ENCODE measurements at places on chromosomes 3 and 15.

DNA sequence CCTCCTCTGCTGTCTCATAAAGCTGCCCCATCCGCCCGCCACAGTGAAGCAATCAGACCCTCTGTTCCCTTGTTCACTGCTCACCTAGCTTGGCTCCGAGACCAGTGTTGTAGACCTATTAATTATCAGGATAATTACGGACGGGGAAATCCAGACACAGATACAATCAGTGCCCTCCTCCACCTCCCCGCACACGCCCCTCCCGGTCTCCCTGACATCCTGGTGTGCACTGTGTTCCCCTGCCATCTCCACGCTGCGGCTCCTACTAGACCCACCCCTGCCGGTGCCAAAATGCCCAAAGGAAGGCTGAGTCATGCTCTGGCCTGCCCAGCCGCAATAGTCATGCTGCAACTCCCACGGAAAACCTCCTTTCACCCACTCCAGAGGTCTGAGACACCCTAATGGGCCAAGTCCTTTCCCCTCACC is 277.3 kb upstream of the TLE3 start:
- no peak for DNase-seq

DNA sequence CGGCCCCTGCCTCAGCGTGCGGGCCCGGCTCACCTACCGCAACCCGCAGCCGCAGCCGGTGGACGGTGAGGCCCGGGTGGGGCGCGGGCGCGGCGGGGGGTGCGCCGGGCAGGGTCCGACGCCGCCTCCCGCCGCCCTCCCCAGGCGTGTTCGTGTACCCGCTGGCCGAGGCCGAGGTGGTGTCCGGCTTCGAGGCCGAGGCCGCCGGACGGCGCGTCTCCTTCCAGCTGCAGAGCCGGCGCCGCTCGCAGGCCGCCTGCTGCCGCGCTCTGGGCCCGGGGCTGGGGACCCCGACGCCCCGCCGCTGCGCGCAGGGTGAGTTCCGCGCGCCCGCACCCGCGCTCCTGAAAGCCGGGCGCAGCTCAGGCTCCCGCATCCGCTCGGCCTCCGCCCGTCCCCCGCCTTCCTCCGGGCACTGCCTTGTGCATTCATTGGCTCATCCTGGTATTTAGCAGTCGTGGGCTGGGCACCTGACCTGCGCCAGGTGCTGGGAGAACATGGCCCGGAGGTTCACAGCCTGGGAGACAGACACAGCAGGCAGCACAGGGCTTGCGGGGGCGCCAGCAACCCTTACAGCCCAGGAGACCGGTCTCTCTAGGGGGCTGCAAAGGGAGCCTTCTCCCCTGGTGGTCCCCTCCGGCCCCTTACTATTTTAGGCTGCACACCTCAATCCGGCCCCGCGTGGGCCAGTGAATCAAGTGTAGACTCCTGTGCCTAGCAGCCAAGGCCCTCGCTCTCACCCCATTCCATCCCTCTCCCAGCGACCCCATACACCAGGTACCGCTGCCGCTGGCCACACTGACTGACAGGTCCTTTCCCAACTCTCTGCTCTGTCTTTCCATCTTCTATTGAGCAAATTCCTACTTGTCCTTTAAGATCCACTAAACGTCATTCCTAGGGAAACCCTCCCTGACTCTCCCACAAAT is 1.5 kb downstream of the VWA5B2 start:
- DNase-seq = no peak

- DNase-seq = no peak
Observed at GRCh38 chr3:23994244-23994569, 49.1 kb downstream of the NR1D2 start.

DNA sequence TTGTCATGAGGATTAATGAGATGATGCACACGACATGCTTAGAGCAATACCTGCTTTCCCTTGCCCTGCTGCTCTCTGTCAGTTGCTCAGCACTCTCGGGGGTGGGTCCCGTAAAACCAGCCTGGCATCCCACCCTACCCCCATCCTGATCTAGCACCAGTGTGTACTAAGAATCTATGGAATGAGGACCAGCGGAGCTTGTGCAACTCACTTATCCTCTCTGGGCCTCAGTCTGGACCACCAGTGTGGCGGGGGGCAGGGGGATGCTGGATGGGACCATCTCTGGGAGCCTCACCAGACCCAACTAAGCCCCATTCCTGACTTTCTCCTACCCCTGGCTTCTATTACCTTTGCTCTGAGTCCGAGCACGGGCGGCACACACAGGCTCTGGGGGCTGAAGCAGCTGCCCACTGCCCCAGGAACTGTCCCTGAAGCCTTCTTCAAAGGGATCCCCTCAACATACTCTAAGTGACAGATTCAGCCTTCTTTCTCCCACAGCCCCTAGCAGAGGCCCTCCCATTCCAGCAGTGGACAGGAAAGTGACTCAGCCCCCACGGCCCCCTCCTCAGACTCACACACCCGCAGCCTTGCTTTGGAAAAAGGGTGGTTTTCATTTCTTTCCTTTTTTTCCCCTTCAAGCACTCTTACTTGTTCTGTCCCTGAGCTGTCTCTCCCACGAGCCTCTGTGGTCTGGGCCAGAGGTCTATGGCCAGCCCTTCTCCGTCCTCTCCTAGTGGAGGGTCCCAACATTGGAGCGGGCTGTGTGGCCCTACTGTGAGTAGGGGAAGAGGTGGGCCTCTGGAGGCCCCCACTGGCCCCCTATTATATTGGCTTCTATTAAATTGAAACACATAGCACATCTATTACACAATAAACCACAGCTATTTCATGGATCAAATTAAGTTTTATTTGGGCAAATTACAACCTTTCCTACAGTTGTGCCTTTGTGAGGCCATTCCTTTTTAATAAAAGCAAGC is 100.3 kb downstream of the SMAD6 start:
- DNase-seq = no peak

GRCh38 chr3:48470286-48470685 is 23.7 kb downstream of the ATRIP start:
- DNase-seq = no peak

- no peak for DNase-seq
Observed at GRCh38 chr3:52570076-52570475, 33.7 kb downstream of the UQCC5 start.

- DNase-seq = no peak
Observed at GRCh38 chr15:29677871-29678461, 144.3 kb downstream of the TJP1 start.

GRCh38 chr15:75022783-75023180 is 608 bp upstream of the PPCDC start:
- no peak for DNase-seq

DNA sequence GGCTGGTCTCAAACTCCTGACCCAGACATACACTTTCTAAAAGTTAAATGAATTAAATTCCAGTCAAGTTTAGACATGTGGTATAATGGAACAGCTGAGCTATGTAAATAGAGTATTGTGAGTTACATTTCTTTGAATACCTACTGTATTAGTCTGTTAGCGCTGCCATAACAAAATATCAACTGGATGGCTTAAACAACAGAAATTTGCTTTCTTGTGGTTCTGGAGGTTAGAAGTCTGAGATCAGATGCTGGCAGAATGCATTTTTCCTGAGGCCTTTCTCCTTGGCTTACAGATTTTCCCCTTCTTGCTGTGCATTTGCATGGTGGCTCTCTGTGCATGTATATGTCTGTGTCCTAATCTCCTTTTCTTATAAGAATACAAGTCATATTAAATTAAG is 101.5 kb upstream of the TGFBR2 start:
- DNase-seq = no peak

- no peak for DNase-seq
Observed at GRCh38 chr3:140358686-140359085, 319.2 kb upstream of the TRIM42 start.

DNA sequence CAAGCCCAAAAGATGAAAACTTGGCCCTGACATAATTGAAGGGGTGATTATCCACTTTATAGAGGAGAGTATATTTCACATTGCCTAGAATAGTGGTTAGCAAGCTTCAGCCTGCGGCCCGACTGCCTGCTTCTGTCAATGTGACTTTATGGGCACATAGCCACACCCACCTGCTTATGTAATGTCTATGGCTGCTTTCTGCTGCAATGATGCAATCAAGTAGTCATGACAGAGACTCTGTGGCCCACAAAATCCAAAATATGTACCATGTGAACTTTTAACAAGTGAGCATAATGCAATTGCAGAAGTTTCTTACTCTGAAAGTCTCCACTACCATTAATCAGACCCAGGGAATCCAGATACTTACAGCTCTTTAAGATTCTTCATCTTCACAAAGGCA is 103.1 kb downstream of the LRIG1 start:
- DNase-seq = no peak

DNA sequence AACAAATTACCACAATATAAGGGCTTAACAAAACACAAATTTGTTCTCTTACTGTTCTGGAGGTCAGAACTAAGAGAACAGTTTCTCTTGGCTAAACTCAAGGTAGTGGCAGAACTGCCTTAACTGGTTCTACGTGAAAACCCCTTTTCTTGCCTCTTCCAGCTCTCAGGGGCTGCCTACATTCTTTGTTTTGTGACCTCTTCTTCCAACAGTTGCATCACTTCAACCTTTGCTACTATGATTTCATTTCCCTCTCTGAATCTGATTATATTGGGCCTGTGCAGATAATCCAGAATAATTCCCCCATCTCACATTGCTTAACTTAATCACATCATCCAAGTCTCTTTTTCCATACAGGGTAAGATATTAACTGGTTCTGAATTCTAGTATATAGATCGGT is 624.6 kb downstream of the ZPLD1 start:
- DNase-seq = no peak

DNA sequence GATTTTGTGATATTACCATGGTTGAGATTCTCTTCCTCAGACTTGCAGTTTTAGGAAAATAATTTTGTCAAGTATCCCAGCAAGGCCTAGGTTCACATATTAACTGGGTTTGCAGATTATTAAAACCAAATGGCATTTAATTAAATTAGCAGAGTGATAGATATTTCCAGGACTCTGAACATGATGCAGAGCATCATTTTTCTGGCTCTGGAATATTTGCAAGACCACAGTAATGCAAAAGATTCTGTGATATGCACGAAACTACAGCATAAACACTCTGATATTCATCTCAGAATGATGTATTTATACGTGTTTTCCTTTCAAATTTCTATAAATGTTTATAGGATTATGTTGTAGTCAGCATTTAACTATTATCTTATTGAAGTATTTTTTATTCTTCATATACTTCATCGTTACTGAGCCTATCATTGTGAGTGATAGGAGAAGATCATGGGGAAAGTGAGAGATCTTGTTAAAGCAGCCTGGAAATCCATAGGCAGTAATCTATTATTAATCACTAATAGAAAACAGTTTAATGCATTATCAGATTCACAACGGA is 1245.6 kb downstream of the OTOL1 start:
- DNase-seq = no peak

Data from NCI-H1092 (cell line).